Renal pelvis (tissue), 12 donors: ENCODE measurements at places on chromosomes 3 and 15. TPM values are rescaled to one million over a fixed set of nuclear protein-coding genes. Genes with fewer than 3 reads are reported as not detected.

Gene NANOGP8
- polyA plus RNA-seq: 0.69 TPM

GRCh38 chr15:85500060-85500708 is 119.8 kb downstream of the AKAP13 start:
- no peak for DNase-seq

GRCh38 chr3:52781741-52782140 is 4.3 kb downstream of the ITIH1 start:
- DNase-seq: no peak

- no peak for DNase-seq
Measured at GRCh38 chr3:16071206-16071605, 103.3 kb upstream of the GALNT15 start.

Gene TRPC1
- 13.7 TPM for polyA plus RNA-seq

DNA sequence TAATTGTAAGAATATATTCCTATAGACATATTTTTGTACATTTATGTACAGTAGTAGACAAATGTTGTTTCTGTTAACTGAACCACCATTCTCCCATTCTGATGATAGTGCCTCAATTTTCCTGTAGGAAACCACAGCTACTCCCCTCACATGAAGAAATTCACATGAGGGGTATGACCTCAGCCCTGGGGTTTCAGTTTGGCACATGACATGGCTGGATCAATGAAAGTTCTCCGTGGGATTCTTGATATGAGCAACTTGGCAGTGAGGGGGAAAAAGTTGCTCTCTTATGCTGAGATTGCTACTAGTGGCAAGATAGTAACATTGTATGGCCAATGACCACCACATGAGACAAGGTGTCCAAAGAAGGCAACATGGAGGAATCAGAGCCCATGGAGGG is 1090.3 kb upstream of the CFAP20DC start:
- no peak for DNase-seq

DNA sequence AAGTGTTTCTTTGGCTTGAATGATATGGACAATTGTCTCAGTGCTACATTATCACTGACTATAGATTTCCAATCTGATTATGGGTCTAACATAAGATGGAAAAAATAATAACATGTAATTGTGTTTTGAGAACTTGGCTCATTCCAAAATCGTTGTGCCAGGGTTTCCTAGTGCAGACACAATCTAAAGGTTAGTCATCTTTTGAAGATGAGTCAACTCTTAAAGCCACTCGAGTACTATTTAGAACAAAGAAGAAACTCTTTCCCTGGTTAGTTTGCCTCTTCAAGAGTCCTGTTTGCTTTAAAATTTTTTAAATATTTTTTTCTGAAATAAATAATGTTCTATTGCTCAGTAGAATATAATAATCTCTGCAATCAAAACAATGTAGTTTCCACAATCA is 301.0 kb downstream of the CADM2 start:
- no peak for DNase-seq

Gene GRK7
- 0.10 TPM for polyA plus RNA-seq

DNA sequence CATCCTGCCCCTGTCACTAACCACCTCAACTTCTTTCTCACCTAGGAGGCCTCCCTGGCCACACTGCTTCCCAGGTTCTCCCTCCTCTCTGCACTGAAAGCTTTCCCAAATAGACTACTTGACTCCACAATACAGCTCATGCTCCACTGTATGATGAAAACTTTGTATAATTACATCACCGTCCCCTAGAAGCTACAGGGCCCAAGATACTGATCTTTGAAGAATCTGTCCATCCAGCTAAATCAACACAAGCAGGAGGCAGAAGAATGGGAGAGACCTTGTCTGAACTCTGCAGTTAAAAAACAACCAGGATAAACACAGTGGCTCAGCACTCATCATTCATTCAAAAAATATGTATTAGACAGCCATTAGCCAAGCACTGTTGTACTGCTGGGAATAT is 26.4 kb upstream of the RPS17 start:
- no peak for DNase-seq

GRCh38 chr3:175914785-175915184 is 1055.7 kb downstream of the NAALADL2 start:
- DNase-seq: no peak

Gene FOXL2
- polyA plus RNA-seq: not detected

Gene IQCF5
- not detected for polyA plus RNA-seq

DNA sequence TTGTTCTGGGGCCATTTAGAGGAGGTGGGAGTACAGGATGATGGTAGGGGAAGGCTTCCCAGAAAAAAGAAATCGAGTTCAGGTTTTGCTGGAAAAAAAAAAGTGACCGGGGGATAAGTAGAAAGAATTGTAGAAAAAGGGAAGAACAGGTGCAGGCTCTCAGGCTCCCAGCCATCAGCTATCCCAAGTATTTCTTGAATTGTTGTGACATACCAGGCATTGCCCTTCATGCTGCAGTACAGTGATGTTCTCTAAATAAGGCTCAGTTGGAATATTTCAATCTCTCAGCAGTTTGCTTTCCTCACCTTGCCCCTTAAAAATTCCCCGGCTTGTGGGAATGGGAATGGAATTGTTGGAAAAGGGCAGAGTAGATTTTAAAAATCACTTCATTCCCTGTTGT is 82.5 kb upstream of the RGMA start:
- no peak for DNase-seq

GRCh38 chr3:100779480-100779879 is 70.2 kb downstream of the TFG start:
- DNase-seq: no peak

Gene TNFAIP8L3
- 1.7 TPM for polyA plus RNA-seq

DNA sequence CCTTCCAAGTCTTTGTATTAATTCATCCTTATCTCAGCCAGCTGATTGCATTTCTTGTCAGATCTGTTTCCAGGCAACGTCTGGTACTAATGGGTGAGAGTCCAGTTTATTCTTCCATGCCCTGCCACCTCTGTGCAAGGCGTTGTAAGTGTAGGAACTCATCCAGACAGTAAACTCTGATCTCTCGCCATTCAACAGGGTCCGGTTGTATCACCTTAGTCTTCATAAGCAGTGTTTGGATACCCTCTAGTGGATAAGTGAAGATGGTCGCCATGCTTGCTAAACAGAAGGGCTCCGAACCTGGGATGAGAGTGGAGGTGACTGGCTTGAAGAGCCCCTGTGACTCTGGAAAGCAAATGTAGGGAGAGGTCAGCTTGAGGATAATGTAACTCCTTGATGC is 51.6 kb upstream of the CMTM7 start:
- peak; percentile 69 for DNase-seq

Gene SENP5
- polyA plus RNA-seq: 18.6 TPM

Gene GRM2
- polyA plus RNA-seq: 0.34 TPM

GRCh38 chr3:55322638-55323037 is 164.5 kb downstream of the WNT5A start:
- DNase-seq: no peak

Gene ADAMTSL3
- 2.4 TPM for polyA plus RNA-seq

Gene LINS1
- 26.5 TPM for polyA plus RNA-seq

- no peak for DNase-seq
Measured at GRCh38 chr15:63043335-63044076, 959 bp downstream of the TPM1 start.

Gene LRRC31
- 0.41 TPM for polyA plus RNA-seq

DNA sequence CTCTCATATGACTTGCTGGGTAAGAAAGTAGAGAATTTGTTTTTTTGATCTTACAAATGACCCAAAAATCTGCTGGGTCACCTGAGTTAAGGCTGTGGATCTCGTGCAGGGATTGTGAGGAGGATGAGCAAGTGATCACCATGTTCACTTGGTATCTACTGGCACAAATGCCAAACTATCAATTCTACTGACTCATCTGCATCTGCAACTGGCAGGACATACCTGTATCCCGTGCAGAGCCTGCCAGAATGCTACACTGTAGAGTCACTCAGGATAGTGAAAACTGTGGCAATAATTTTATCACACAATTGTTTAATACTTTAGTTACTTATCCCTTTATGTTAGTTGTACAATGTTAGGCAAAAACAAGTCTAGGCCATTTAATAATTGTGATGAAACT is 129.6 kb upstream of the PLXND1 start:
- no peak for DNase-seq

Gene LYZL4
- not detected for polyA plus RNA-seq

GRCh38 chr3:45596290-45596791 is 1.8 kb downstream of the LIMD1 start:
- DNase-seq: no peak

Gene PPP2R3A
- polyA plus RNA-seq: 21.5 TPM

GRCh38 chr3:72582211-72582878 is 265.9 kb downstream of the SHQ1 start:
- peak; percentile 40 for DNase-seq

DNA sequence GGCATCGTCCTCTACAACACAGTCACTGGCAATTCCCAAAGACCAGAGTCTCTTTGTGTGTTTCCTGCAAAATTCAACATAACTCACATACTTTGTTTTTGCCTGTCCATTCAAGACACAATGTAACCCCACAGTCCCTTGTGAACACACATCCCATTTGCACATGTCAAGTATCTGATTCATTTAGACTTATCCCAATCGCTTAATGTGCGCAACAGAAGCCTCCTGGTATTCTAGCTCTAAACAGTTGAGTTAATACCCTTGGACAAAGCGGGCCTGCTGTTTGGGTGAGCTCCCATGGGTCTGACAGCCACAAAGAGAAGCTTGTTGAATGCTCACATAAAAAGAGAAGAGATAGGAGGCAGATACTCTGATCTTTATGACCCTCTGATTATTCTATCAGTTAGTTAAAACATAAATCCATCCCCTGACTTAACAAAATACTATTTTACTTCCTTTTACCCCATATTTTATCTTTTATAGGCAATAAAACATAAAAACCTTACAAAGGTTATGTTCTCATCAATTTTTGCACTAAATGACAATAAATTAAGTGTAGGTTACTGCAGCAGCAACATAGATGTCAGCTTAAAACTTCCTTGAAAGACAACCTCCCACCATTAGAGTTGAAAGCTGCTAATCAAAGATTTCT is 79.4 kb downstream of the ANXA2 start:
- no peak for DNase-seq

DNA sequence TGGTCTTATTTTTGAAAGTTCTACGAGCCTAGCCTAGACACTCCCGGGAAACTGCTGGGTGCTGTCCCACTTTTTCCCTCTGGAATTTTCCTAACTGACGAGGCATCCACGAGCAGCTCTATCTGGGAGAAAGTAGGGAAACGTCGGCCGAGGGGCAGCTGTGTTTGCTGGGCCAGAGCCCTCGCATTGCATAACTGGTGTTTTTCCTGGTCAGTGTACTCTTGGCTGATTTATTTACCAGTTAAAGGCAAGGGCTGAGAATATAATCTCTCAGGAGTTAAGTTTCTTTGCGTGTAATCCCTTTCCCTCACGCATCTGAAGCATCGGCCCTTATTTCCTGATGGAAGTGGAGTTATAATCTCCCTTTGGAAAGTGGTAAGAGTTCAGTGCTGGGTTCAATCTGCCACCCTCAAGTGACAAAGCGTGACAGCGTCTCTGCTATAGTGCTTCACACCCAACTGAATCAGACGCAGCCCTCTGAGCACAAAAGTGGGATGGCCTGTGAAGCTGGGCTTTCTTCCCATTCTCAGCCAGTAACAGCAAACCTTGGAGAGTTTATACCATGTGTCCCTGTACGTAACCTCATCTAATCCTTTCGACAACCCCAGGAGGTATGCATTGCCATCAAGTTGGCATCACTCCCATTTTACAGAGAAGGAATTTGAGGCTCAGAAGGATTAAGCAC is 311.5 kb downstream of the RORA start:
- DNase-seq: no peak

DNA sequence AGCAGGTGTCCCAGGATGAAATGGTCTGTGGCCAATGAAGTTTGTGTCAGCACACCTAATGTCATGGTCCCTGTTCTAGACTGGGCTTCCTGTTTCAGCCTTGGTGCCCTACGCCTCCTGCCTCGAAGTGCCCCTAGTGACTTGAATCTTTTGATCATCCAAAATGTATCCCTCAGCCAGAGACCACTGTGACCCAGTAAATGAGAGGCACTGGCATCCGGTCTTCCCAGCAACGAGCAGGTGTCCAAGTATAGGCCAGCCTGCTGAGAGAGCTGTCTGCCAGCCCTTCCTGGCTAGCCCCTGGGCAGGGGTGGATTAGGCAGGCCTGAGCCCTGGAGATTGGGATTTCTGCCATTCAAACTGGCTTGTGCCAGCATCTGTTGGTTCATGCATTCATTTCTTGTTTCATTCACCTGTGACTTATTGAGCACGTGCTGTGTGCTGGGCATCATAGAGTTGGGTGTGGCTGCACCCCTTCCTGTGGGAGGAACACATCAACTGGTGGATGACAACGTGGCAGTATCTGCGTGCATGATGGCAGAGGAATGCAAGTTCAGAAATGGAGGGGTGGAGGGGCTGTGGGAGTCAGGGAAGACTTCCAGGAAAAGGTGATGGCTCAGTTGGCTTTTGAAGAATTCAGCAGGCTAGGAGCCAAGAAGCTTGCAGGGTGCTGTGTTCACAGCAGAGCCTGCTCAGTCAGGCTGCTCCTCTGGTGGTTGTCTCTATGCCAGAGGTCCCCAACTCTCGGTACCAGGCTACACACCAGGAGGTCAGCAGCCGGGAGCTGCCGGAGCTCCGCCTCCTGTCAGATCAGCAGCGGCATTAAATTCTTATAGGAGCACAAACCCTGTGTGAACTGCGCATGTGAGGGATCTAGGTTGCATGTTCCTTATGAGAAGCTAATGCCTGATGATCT is 21.6 kb downstream of the ESYT3 start:
- DNase-seq: no peak

DNA sequence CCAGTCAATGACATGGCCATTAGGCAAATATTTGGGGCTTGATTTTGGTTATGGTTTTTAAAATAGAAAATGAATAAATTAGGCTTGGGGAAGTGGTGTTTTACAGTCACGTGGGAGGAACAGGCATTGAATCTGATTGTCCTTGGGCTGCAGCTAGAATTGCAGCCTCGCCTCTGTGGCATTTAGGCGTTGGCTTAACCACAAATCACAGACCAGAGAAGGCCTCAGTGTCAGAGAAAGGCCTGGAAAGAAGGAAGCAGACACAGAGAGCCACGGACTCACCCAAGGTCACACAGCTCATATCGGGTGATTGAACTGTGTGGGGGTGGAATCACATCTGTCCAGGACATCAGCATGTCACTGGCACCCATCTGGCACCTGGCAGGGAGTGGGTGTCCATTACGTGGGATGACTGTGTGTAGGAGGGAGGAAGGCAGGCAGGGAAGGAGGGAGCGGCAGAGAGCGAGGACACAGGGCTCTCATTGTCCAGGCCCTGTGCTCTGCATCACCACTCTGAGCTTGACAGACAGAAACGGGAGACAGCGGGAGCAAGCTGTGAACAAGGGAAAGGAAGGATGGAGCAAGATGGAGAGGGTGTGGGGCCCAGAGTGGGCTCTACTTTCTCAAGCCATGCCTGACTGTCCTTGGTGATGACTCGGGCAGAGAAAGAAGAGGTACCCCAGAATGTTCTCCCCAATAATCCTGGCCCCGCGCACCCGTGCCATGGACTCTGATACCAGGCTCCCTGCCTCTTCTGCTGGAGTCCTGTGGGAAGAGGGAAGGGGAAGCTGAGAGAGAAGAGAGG is 186.4 kb downstream of the FAM43A start:
- no peak for DNase-seq
